Muscle of back (tissue), 13 donors: ENCODE measurements at places on chromosomes 3 and 15. TPM values are rescaled to one million over a fixed set of nuclear protein-coding genes. Genes with fewer than 3 reads are reported as not detected.

Gene CKMT1B
- not detected for polyA plus RNA-seq

- peak; percentile 59 for DNase-seq
Measured at GRCh38 chr15:43241100-43241499, 20.3 kb upstream of the EPB42 start.

DNA sequence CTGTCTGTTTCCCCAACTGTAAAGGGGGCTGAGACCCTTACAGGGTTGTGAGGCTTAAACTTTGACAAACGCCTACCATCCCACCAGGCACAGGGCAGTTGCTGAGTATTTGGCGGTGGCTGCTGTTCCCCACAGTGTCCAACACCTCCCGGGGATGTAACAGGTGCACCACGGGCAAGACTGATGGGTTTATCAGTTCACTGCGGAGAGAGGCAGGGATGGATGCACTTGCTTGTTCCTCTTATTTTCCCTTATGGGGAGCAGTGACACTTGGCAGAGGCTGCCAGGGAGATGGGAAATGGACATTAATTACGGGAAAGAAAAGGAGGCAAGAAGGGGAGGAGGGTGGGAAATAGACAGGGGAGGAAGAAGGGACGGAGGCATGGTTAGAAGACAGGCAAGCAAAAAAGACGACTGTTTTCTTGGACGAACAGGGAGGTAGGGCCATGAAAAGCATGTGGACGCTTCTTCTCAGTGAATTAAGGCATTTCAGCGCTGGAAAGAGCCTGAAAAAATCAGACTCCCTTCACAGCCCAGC lies 16.6 kb upstream of the ADIPOQ start:
- no peak for DNase-seq

- DNase-seq = no peak
Measured at GRCh38 chr3:167884481-167884880, 149.0 kb downstream of the SERPINI1 start.

DNA sequence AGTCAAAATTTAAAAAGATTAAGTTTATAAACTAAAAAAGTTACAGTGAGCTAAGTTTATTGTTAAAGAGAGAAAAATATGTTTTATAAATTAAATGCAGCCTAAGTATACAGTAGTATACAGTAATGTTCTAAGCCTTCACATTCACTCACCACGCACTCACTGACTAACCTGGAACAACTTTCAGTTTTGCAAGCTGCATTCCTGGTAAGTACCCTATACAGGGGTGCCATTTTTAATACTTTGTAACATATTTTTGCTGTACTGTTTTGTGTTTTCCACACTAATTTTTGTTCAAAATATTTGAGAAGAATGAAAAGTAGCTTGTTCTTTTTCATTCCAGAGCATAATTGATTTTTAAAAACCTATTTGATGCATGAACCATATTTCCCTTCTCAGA lies 524.9 kb downstream of the RBMS3 start:
- no peak for DNase-seq

Gene RMDN3
- 26.7 TPM for polyA plus RNA-seq

GRCh38 chr15:70142322-70143191 lies 44.8 kb upstream of the TLE3 start:
- DNase-seq = no peak

DNA sequence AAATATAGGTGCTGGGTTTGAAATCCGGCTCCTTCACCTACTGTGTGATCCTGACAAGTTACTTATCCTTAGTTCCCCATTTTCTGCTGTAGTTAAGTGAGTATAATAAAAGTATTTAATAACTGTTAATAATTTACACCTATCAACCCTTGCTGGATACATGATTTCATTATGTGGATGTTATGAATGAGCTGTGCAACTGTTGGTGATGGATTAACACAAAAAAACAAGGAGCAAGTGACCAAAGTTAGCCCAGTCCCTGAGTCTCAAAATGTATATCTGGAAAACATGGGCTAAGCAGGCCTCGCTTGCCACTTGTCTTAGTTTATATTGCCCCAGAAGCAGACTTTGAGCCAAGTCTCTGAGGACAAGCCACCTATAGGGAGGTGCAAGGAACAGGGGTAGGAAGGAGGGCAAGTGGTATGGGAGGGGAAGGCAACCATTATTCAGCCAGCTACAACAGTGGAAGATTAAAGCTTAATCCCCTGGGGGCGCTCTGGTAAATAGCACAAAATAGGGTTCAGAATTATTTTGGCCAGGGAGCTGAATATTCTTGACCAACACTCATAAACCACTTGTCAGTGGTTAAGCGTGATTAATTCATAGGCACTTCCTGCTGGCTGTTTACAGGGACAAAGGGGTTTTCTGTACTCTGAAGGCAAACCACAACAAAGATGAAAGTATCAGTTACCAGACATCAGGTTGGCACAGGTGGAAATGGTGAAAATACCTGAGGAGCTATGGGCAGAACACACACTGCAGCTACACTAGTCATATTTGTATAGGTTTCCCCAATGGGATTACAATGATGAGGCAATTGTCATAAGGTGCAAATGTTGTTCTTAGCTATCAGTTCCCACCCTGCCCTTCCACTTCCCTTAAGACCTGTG lies 76.2 kb downstream of the TRIM42 start:
- no peak for DNase-seq

- peak; percentile 73 for DNase-seq
Measured at GRCh38 chr15:43185157-43186002, at the start of gene CCNDBP1. Gene CCNDBP1 (plus strand): TSS chr15:43185403. CDS start chr15:43185499, 96 bp downstream.

GRCh38 chr3:28841441-28841840 lies 439.4 kb upstream of the RBMS3 start:
- no peak for DNase-seq

GRCh38 chr15:38563723-38564519 lies 693 bp downstream of the RASGRP1 start:
- DNase-seq = peak; percentile 18

GRCh38 chr3:105436687-105437086 lies 70.0 kb downstream of the ALCAM start:
- DNase-seq = no peak
